Stimulated activated CD4-positive, alpha-beta T cell treated with anti-CD3 and anti-CD28 coated beads, Interleukin-15, amount 100 ng/mL, for 1 hour (primary cell): ENCODE measurements at places on chromosomes 12 and 14.

- DNase-seq: no peak
These were observed 28.1 kb upstream of the PPM1A start for GRCh38 chr14:60220917-60221316.

GRCh38 chr12:27975222-27976136, 2.9 kb upstream of the PTHLH start:
- no peak for DNase-seq

DNA sequence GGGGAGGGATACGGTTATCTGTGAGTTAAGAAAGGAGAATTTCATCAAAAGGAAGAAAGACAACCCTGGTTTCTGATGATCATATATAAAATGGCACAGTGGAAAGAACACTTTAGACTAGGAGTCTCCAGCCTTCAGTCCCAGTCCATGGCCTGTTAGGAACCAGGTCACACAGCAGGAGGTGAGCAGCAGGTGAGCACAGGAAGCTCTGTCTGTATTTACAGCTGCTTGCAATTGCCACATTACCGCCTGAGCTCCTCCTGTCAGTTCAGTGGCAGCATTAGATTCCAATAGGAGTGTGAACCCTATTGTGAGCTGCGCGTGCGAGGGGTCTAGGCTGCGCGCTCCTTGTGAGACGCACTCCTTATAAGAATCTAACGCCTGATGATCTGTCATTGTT, 137.9 kb downstream of the BTG1 start:
- no peak for DNase-seq

DNA sequence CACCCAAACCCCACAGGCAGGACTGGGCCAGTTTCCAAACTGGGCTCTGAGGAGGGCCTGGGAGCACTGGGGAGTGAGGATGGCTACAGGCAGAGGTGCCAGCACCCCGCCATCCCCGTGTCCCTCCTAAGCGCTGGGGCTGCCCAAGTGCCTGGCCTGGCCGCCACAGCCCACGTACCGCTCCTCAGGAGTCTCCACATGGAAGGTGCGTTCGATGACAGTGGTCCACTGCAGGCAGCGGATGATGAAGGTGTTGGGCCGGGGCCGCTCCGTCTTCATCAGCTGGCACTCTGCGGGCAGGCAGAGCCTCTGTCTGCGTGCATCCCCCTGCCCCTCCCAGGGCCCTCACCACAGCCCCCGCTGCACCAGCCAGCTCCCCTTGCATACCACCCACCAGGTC, 19.1 kb downstream of the AKT1 start:
- no peak for DNase-seq
